Liver (tissue), 10 donors: ENCODE measurements at places on chromosomes 11 and 22. TPM values are rescaled to one million over a fixed set of nuclear protein-coding genes. Genes with fewer than 3 reads are reported as not detected.
A peak's percentile ranks its signal among the peaks of the same experiment; 100 is the strongest.

DNA sequence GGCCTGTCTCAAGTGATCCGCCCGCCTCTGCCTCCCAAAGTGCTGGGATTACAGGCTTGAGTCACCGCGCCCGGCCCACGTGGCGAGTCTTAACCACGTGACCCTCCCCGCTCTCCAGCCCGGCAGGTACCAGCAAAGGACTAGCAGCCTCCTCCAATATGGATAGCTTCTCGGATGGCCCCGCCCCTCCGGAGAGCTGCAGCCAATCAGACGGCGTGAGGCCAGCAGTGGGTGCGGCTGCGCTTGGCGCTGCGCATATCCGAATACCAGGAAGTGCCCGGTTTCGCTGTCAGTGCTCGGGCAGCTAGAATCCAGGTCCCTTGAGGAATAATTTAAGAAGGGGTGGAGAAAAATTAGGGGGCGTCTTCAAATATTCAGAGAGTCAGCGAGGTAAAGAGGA, 14.7 kb upstream of the PISD start:
- peak; percentile 95 for DNase-seq

The POLA2 gene
- 6.1 TPM for total RNA-seq

DNA sequence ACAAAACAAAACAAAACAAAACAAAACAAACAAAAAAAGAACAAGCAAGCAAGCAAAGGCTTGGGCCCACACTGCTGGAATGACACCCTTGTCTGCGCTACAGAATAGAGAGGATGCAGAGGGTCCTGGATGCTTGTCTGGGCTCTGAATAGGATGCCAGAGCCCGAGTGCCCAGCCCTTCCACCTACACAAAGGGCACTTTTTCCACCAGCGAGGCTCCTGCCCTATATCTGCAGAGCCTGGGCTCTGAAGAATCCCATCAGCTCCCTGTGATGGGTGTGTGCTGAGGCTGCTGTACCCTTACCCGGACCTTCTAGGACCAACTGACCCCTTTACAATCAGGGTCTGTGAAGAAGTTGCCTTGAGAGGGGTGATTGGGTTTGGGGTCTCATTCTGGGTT, 221.2 kb downstream of the DSCAML1 start:
- no peak for DNase-seq

- peak; percentile 75 for DNase-seq
Observed at GRCh38 chr11:58927393-58928106, 11.7 kb upstream of the GLYATL1 start.

The PHOX2A gene
- total RNA-seq: not detected

DNA sequence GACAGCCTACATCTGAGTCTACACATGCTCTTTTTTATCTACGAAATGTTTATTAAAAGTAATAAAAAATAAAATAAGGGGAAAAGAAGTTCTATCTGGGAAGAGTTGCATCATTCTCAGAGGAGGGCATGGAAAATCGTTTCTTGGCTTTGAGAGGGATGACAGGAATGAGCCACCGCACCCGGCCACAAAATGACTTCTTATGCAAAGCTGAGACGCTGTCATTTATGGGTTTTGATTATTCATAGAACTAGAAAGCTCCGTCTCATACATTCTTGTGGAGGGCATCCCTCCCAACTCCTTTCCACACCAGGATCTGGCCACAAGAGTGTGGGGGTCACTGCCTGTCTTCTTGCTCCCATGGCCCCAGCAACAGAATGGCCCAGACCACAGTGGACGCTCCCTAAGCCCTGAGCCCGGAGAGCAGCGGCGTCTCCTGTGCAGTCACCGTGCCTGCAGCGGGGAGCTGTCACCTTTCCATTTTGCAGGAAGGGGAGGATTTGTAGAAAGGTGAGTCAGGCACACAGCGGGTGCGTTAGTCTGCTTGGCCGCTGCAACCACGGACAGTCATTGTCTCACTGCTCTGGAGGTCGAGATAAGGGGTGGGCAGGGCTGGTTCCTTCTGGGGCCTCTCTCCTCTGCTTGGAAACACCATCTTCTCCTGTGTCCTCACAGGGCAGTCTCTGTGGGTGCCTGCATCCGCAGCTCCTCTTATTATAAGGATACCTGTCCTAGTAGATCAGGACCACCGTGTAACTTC, 1388.7 kb downstream of the BRD1 start:
- no peak for DNase-seq

The FGF3 gene
- total RNA-seq: not detected

DNA sequence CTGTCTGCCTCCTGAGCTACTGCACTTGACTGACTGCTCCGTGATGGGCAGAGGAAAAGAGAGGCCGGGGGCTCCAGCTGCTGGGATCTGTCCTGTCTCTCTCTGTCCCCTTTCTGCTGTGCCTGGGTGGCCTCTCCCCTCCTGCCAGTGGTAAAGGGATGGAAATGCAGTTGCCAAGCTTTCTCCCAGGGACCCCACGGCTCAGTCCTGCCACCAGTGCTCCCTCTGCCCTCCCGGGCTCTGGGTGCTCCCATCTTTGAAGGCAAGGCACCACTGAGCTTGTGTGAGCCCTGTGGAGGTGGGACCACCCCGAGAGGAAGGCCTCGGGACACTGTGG, 32.0 kb downstream of the NADSYN1 start:
- no peak for DNase-seq

The CRYAB gene
- total RNA-seq: 2.6 TPM

- DNase-seq: no peak
Observed at GRCh38 chr11:95891423-95892170, 32.3 kb downstream of the MTMR2 start.

DNA sequence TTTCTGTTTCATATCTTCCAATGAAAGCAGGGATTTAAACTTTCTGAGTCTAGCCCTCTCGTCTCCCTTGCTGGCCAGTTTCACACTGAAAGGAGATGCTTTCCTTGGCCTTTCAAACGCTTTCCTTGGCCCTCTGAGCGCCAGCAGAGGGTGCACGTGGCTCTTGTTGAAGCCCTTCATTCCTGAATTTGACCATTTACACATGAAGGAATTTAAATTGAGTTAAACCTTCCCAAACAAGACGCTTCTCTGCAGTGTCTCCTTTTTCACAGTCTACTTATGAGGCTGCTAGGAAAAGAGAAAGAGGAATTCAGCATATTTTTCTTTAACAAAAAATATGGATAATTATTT, 21.6 kb downstream of the NNMT start:
- no peak for DNase-seq

DNA sequence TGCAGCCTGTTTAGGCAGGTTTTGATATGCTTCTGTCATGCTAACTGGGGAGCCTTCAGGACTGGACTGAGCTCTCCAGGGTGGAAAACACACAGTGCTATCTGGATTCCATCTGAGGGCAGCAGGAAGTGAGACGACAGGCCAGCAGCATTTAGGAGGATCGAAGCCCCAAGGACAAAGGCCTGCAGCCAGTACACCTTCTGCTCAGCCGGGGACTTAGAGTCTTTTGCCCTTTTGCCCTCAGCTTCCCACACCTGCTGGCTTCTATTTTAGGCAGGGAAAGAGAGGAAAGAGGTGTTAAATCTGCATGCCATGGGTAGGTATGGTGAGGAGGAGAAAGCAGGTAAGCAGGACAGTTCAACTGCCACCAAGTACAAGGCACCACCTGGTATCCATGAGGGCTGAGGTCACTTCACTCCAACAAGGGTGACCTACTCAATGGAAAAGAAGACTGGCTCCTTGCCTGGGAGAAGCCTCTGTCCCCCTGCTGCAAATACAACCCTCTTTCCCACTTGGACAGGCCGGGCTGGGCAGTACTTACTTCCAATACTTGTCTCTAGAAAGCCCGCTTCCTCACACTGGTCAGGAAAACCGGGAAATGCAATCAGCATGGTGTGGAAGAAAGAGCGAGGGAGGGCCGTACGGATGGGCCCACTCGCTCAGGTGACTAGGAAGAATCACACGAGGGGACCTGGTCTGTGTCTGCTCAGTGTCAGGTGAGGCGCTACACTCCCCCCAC, 12.3 kb downstream of the LARGE2 start:
- DNase-seq: no peak

DNA sequence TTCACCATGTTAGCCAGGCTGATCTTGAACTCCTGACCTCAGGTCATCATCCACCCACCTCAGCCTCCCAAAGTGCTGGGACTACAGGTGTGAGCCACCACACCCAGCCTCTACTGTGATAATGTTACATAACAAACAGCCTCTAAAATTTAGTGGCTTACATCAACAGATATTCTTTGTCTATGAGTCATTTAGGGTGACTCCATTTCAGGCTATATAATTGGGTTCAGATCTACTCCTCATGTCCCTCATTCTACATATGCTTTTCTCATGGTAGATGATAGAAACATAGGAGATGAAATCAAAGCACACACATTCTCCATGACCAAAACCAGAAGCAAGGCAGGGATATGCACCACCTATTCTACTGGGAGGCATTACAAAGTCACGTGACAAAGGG, 72.7 kb downstream of the SIK2 start:
- no peak for DNase-seq

DNA sequence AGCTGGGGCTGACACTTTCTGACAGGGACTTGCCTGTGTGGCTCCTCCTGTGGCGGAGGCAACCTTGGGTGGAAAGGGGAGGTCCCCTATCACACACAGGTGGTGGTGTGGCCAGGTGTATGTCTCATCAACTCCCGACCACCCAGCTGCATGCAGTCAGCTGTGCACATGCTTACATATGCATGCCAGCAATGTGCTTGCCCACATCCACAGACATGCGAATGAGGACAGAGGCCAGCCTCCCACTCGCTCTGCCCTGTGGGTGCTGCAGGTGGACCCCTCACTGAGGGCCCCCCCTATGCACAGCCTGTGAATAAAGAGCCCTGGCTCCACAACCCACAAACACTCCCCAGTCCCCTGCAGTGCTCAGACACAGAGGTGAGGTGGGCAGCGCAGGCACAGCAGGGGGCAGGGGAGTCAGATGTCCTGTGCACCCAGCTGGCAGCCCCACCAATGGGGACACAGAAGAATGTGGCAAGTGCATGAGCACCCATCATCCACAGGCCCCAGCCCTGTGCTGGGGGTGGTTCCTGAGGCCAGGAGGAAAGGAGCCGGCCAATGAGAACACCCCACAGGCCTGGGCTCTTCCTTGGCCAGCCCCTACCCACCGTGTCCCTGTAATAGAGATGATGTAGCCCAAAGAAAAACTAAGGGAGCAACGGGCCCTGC, 9.5 kb downstream of the GNB1L start:
- DNase-seq: no peak

- DNase-seq: no peak
Observed at GRCh38 chr11:11841116-11841722, 553 bp upstream of the USP47 start.

- no peak for DNase-seq
Observed at GRCh38 chr11:123054301-123055065, 7.5 kb downstream of the HSPA8 start.

- DNase-seq: no peak
Observed at GRCh38 chr11:1696608-1697570, at the start of gene KRTAP5-6. KRTAP5-6 (plus strand) TSS chr11:1697195; CDS start chr11:1697246, 51 bp downstream.

The PNPLA3 gene
- total RNA-seq: 29.6 TPM

DNA sequence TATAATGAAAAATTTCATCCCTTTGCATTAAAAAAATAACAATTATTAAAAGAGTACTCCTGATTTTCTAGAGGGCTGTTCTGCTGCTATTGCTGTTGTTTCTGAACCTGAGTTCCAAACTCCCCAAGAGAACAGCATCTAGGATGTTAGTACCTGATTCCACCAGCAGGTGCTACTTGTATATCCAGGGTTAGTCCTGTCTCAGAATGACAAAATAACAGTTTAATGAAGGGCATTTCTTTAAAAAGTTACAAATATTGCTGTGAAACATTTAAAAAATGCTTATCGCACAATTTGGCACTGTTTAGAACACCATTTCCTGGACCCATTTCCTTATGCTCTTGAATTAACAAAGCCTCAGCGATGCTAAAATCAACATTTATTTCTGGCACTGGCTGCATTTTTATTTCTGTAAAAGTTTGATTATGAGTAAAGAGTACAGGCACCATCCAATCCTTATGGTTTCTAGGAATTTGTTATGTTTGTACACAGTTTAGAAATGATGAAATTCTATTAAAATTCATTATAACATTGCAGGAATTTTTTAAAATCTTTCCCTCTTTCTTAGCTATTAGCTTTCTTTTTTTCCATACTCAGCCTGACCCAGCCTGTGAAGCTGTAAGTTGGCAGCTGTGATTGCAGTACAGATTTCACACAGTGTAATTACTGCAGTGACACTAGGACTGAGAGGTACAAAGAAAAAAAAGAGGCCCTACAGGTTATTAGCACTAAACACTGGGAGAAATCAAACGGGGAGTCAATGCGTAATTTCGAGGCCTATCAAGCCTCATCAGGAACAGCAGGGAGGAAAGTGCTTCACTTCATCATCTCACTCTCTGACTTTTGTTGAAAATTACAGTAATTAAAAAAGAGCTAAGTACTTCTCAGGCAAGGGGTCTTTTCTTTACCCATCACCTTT, 208.8 kb downstream of the DCDC1 start:
- DNase-seq: no peak
